ENCODE measurements at places on chromosomes 12 and 14.

DNA sequence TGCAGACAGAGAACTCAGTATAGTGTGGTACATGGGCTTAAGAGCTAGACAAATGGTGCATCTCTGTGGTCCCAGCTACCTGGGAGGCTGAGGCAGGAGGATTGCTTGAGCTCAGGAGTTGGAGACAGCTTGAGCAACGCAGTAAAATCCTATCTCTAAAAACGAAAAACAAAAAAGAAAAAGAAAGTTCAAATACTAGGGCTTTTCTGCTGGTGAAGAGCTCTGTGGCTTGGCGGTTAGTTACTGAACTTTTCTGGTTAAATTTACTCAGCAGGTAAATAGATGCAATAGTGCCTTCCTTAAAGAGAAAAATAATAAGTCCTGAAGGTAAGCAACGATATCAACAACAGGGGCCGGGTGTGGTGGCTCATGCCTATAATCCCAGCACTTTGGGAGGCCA, 31.4 kb upstream of the RAP1B start:
- DNase-seq = no peak

DNA sequence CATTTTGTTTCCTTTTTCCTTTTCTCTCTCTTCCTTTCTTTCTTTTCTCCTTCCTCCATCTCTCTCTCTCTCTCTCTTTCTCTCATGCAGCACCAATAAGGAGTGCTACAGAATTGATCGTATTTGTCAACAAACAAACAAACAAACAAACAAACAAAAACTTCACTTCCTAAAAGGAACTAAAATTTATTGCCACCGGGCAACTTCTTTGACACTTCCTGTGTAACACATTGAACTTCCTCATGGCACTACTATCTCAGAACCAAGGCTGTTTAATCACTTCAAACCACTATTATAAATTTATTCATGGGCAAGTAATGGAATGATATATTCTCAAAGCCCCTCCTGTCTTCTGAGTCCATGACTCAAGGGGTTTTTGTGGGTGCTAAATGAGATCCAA, 51.3 kb downstream of the SERPINA3 start:
- DNase-seq = no peak

- no peak for DNase-seq
Observed at GRCh38 chr14:103499709-103500108, 22.9 kb downstream of the CKB start.

DNA sequence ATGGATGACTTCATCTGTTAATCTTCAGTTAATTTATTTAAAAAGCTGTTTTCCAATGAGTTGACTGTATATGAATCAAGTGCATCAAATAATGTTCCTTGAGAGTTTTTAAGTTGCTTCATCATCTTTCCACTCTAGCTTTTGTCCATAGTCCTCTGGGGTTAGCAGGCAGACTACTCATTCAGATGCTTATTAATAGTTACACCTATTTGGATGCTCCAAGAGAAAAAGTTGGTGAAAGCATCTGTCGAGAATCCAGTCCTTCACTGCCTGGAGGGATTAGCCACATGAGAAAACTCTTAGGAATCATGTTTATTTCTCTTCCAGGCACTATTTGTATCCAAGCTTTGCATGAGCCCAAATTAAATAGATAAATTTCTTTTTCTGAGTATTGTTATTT, 70.2 kb downstream of the DACT1 start:
- no peak for DNase-seq

DNA sequence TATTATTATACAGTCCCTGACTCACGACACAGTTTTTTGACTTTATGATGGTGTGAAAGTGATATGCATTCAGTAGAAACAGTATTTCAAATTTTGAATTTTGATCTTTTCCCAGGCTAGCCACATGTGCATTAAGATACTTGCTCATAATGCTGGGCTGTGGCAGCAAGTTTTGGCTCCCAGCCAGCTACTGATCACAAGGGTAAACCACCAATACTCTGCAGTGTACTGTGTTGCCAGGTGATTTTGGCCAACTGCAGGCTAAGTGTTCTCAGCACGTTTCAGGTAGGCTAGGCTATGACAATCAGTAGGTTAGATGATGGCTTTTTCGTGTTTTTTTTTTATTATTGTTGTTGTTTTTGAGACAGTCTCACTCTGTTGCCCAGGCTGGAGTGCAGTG, 69.4 kb upstream of the ACTN1 start:
- DNase-seq = no peak

DNA sequence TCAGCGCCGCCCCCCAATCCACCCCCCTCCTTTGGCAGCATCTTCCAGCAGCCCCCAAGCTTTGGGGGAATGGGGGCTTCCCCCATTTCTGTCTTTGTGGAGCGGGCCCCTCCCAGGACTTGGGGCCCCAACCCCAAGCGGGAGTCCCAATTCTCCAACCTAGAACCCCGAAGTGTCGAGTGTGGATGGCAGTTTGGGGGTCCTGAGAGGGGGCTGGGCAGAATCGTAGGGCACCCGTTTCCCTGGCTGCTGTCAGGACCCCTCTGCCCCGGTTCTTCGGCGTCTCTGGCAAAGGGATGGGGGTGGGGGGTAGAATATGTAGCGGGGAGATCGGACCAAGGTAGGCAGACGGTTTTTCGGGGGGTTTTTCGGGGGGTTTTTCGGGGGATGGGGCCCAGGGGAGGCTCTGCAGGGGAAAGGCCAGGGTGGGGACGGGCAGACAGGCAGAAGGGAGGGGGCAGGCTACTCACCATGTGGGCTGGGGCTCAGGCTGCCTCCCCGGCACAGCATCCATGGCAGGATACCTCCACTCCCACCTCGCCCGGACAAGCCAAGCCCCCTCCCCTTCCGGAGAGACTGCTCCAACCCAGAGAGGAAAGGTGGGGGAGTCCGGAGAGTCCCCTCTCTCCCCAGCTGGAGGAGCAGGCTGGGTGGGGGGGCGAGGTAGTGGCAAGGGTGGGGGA, 739 bp downstream of the JPH4 start:
- no peak for DNase-seq

- DNase-seq = no peak
Observed at GRCh38 chr14:92897922-92898565, 24.9 kb upstream of the CHGA start.

GRCh38 chr12:1182069-1182468, 191.0 kb downstream of the ERC1 start:
- no peak for DNase-seq

- no peak for DNase-seq
Observed at GRCh38 chr14:99546234-99546879, 57.6 kb downstream of the CCDC85C start.

- peak; percentile 8 for DNase-seq
Observed at GRCh38 chr12:96907671-96908422, 790 bp downstream of the NEDD1 start.

- DNase-seq = no peak
Observed at GRCh38 chr14:32654106-32654505, 284.6 kb upstream of the NPAS3 start.

DNA sequence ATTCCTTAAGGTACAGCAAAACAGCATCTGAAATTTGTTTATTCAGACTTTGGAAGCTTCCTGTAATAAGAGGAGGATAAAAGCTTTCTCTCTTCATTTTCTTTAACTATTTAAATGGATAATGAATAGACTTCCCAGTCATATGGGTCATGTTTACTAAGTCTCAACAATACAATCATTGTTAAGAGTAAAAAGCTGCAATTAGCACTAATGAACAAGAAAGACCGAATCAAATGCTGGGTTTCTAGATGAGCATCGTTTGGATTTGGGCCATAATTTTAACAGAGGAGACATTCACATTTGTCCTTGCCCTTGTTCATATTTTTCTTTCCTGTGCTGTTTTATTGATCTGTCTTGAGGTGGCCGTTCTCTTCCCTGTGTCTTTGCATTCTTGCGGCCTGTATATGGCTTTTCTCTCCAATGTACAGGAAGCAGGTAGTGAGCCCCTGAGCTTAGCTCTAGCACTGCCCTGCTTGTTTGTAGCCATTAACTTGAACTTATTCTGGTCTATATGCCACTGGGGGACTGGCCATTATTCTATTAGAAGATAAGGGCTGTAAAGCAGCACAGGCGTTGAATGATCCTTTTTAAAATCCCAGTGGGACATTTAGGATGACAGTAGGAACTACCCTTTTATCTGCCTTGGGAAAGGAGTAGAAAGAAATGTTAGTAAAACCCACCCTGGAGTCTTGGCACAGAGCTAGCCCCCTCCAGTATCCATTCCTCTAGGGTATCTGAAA, 34.6 kb downstream of the ABHD12B start:
- DNase-seq = no peak

GRCh38 chr12:105724641-105725040, 394.1 kb downstream of the C12orf75 start:
- no peak for DNase-seq

- DNase-seq = no peak
Observed at GRCh38 chr14:63713764-63714163, 14.1 kb downstream of the SGPP1 start.

- no peak for DNase-seq
Observed at GRCh38 chr12:116718655-116719454, 19.0 kb downstream of the SPRING1 start.

DNA sequence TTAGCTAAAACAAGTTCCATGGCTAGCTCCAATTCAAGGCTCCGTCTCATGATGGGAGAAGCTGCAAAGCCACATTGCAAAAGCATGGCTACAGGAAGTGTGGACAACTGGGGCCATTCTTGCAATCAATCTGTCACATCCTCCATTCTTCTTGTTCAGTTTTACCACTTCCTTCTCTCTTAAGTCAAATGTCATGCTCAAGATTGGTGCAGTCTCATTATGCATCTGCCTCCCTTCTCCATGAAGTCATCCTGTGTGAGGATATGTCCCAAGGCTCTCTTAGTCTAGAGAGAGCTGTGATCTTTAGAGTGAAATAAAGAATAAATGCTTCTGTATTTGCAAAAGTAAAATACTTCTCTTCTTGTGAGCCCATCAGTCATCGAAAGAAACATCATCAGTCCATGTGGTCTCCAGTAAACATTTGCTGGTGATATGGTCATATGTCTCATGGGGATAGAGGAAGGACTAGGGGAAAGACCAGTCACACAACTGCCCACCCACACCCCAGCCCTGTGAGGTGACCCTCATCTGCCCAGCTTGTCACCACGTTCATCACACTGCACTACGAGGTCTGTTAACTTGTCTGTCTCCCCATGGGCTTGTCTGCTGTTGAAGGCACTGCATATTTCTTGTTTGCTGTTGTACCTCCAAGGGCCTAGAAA, 303.0 kb downstream of the NUAK1 start:
- no peak for DNase-seq

Measured in neural crest cell (in vitro differentiated cells).